Naive thymus-derived CD4-positive, alpha-beta T cell (primary cell): ENCODE measurements at places on chromosomes 5 and 9.

DNA sequence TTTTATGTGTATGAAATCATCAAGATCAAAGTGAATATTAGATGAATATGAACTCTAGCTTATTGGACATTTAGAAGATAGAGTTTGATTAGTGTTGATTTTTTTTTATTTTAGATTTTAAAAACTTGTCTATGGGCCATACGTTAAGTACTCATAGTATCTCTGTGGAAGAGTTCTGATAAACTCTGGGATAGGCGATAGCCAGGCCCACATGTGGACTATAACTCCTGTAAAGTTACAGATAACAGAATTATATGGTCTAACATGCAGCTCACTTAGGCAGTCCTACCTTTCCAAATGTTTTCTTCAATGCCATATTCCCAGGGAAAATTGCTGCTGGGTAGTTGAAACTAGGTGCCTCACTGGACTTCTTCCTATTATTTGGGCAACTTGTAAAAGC is 10.4 kb downstream of the SLC31A1 start:
- DNase-seq, result no peak

- no peak for DNase-seq
Observed at GRCh38 chr9:130979591-130980385, 29.2 kb upstream of the LAMC3 start.

DNA sequence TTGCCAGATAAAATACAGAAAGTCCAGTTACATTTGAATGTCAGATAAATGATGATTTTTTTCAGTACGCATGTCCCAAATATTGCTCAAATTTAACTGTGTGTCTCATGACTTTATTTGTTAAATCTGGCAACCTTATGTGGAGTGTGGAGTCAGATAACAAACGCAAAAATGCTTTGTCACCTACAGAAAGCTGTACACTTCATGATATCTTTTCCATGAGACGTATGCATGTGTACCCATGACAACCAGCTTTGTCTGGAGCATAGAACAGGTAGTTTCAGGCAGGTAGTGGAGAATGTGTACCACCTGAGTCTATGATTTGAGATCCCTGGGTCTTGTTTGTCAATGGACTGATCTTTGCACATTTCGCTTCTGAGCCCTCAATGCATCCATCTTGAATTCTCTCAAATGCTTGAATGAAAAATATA is 105.5 kb upstream of the CPEB4 start:
- no peak for DNase-seq

- DNase-seq, result no peak
Observed at GRCh38 chr5:50814556-50814955, 148.1 kb downstream of the PARP8 start.

DNA sequence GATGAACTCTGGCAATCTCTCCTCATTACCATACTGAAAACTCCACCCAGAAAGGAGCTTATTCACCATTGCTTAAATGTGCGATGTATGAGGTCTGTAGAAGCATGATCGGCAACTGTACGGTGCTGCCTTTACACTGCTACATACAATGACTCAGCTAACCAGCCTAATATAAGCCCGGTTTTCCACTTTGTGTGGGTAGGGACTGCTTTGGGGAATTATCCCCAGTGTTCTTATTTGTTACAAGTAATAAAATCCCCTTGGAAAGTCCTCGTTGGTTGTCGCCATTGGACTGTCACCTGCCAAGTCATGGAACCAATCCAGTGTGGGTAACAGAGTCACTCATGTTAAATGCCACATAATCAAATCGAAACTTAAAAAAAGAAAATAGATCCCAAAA is 23.5 kb upstream of the TENT2 start:
- DNase-seq, result no peak

DNA sequence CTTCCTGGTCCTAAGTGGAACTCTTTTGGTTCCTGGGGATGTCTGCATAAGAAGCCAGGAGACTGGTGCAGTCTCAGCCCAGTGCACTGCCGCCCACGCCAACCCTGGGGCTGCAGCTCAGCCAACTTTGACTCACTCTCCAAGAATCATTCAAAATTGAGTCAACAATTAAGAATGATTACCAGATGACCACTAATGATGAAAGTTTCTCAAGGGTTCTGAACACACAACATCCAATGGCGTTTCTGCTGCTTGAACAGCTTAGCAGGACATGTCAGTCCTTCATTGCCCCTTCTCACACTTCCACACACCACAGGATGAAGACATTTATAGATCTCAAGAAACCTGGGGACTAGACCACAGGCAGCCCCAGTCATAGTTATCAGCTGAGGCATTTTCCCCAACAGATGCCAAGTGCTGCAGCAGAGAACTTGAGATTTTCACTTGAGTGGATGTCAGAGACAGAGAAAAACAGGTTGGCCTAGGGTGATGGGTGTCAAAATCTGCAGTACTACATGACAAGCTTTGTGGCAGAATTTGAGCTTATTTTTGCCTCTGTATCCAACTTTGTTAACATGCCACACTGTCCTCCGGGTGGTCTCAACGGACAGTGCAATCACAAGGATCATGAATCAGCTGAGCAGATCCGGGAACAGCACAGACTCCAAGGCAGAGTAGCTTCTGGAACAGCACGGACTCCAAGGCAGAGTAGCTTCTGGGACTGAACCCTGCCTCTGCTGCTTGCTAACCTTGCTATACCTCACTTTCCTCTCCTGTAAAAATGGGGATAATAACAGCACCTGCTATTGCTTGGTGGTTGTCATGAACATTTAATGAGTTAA is 356.1 kb downstream of the SPOCK1 start:
- DNase-seq, result no peak

DNA sequence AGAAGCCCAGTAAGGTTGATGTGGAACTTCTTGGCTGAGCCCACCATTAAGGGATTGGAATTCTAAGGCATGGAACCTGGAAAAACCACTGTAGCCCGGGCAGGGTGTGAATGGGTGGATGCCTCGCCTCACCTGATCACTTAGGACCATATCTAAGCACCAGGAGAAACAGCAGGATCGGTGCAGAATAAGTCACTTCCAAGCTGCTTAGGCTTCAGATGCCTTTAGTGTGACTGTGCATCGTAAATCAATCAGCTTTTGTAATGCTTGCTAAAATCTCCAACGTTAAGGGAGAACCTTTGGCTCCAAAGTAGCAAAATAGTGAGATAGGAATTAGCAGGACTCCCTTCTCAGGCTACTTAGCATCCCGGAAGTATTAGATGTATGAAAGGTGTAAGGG is 103.9 kb upstream of the MEGF10 start:
- DNase-seq, result no peak

GRCh38 chr5:79206541-79206940 is 29.4 kb upstream of the JMY start:
- no peak for DNase-seq
